A549 (cell line): ENCODE measurements at places on chromosomes 3 and 15. TPM values are rescaled to one million over a fixed set of nuclear protein-coding genes. Genes with fewer than 3 reads are reported as not detected.

DNA sequence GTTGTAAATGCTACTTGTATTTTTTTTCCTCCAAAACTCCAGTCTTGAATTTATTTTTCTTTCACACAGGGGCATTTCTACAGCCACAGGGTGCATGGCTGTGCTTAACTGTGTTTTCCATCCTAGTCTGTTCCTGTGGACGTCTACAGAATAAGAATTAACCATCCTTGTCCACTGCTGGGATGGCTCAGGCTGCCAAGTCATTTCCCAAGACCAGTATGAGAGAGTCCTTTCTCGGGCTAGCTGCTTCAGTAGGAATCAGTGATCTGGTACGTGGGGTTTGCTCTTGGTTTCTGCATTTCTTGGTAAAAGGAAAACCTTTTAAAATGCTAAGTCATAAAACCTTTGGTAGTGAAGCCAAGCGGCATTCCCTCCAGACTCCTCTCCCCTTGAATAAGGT lies 29.8 kb downstream of the CHDH start:
- no peak for DNase-seq

MAGI1 gene
- 4.0 to 5.1 TPM (median 4.7 TPM) in 3 replicates for polyA plus RNA-seq

TMEM212 gene
- not detected in 3 replicates for polyA plus RNA-seq

ACKR2 gene
- polyA plus RNA-seq, result 0.05 TPM in 1 of 3 replicates, not detected in the others

DNA sequence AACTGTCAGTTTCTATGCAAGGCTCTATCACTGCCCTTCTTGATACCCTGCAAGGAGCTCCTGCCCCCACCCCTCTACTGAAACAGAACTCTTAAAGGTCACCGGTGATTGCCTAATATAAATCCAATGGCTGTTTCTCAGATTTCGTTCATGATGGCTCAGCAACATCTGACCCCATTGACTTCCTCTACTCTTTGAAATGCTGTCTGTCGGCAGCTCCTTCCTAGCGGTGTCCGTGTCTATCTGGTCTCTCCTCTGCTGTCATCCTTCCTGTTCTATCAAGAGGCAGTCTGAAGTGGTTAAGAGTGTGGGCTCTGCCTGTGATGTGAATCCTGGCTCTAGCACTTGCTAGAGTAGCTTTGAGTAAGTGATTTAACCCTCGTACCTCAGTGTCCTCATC lies 5.5 kb downstream of the TMEM266 start:
- DNase-seq, result no peak

PAK6 gene
- polyA plus RNA-seq, result 0.05 to 0.12 TPM (median 0.10 TPM) in 3 replicates

- no peak for DNase-seq
These were observed 234.1 kb downstream of the OPA1 start for GRCh38 chr3:193827040-193827669.

- no peak for DNase-seq
These were observed 219.0 kb downstream of the NFKBIZ start for GRCh38 chr3:102068327-102068726.

DNA sequence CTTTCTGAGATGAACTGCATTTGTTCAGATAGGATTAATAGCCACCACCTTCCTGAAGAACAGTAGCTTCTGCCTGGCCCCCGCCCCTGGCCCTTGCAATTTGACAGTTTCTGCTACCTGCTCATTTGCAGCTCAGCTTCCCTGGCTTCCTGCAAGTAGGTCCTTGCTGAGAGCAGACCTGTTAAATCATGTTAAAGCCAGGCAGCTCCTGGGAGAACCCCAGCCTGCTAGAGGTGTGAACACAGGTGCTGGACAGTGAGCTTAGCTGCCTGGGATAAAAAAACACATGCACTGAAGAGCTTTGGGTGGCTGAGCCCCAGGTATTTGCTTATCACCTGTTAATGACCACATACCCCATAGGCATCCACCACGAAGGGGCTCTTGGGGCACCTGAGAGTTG lies 143.4 kb downstream of the PTPRG start:
- no peak for DNase-seq
